ENCODE measurements at places on chromosomes 12 and 14. TPM values are rescaled to one million over a fixed set of nuclear protein-coding genes. Genes with fewer than 3 reads are reported as not detected.

The LRP1-AS gene
- not detected for total RNA-seq

The PTCSC3 gene
- not detected for total RNA-seq

The KRT7 gene
- total RNA-seq = 3.0 TPM

The ALDH1L2 gene
- 0.27 TPM for total RNA-seq

The ETFBKMT gene
- 1.3 TPM for total RNA-seq

The CLEC1A gene
- total RNA-seq = 2.7 TPM

Data from M059J (cell line).